A549 treated with AZD2906 at 1 μM for 4 hours (cell line): ENCODE measurements at places on chromosomes 2 and 18. TPM values are rescaled to one million over a fixed set of nuclear protein-coding genes. Genes with fewer than 3 reads are reported as not detected.

The C1QL2 gene
- total RNA-seq, result 0.31 to 0.76 TPM (median 0.64 TPM) in 5 replicates

The SPATA3 gene
- total RNA-seq, result not detected in 5 replicates

The TUBB8B gene
- total RNA-seq, result not detected in 5 replicates

The DNAH6 gene
- 0.02 to 0.08 TPM (median 0.02 TPM) in 5 replicates for total RNA-seq

The CRYBA2 gene
- total RNA-seq, result 0.10 to 0.25 TPM in 2 of 5 replicates, not detected in the others

The FAM161A gene
- total RNA-seq, result 6.6 to 9.0 TPM (median 8.4 TPM) in 5 replicates

The TUBA4B gene
- 0.10 to 0.32 TPM (median 0.12 TPM) in 5 replicates for total RNA-seq

The M1AP gene
- not detected in 5 replicates for total RNA-seq

The CD8B2 gene
- total RNA-seq, result not detected in 5 replicates

The TLX2 gene
- total RNA-seq, result 0.24 to 0.37 TPM (median 0.30 TPM) in 5 replicates

The ALPI gene
- total RNA-seq, result 0.05 TPM in 1 of 5 replicates, not detected in the others

The PTPRN gene
- total RNA-seq, result 0.95 to 1.5 TPM (median 1.3 TPM) in 5 replicates

The OBSL1 gene
- 18.7 to 23.2 TPM (median 21.6 TPM) in 5 replicates for total RNA-seq

The EPAS1 gene
- 86.6 to 106 TPM (median 97.0 TPM) in 5 replicates for total RNA-seq

The CAPN13 gene
- 0.06 to 0.14 TPM (median 0.09 TPM) in 5 replicates for total RNA-seq

The VWA3B gene
- total RNA-seq, result 0.09 to 0.14 TPM (median 0.12 TPM) in 3 of 5 replicates, not detected in the others

The NCKAP5 gene
- total RNA-seq, result 0.76 to 1.1 TPM (median 0.79 TPM) in 5 replicates

The NOL4 gene
- not detected in 5 replicates for total RNA-seq

The CSRNP3 gene
- not detected in 5 replicates for total RNA-seq
